ENCODE measurements at places on chromosomes 7 and 10.

DNA sequence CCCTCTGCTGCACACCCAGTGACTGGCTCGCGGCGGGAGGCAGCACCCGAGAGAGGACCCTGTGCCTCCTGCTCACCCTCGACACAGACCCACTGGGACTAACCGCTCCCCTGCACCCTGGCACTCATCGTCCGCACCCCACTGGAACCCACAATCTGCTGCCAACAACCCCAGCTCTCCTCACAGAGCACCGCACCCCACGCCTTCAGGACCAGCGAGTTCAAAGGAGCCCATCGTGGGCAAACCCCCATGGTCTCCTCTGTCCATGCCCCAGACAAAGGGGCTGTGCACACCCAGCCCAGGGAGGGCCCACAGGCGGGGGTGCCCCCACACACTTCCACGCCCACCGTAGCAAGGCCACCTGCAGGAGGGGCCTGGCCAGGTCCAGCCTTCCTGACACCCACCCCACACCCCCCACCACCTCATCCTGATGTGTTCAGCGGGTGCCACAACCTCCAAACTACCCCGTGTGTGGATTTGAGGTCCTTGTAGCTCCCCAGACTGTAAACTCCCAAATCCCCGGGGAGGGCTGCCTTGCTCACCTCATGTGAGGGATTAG lies 14.0 kb downstream of the RASGEF1A start:
- DNase-seq, result no peak

GRCh38 chr10:49040601-49041000 lies 74.7 kb downstream of the VSTM4 start:
- no peak for DNase-seq

- DNase-seq, result no peak
Measured at GRCh38 chr7:1454542-1454941, 4.7 kb downstream of the MICALL2 start.

GRCh38 chr7:30660331-30661255 lies 21.7 kb downstream of the CRHR2 start:
- DNase-seq, result no peak

- no peak for DNase-seq
Measured at GRCh38 chr7:102387064-102387463, 9.1 kb upstream of the PRKRIP1 start.

DNA sequence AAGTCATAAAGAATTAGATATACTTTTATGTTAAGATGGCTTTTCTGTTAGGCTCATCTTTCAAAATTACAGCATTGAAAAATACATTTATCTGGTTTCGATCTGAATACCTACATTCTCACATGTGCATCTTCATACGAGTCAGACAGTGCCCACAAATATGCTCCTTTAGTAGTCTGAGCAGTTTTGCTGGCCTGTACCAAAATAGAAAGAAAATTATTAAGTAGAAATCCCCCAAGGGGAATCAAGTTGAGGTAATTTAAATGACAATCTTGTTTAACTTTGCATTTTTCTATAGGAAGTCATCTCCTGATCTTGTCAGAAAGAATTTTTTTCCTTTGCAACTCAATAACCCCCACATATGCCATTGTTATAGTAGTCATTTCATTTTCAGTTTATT lies 287.4 kb upstream of the SEMA3D start:
- no peak for DNase-seq

DNA sequence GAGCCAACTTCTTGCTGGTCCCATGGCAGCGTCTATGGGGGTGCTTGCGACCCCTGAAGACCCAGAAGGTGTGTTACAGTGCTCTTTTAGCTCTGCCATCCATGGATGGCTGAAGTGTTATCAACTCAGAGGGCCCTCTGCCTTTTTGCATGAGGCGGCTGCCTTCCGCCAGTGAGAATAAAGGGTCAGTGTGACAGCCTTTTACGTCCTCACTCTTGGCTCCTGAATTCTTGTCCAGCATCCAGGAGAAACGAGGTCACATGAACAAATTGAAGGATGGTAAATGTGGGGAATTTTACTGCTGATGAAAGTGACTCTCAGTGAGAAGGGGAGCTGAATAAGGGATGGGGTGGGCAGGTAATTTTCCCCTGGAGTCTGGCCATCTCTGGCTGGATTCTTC lies 24.1 kb downstream of the SSMEM1 start:
- no peak for DNase-seq

- no peak for DNase-seq
Measured at GRCh38 chr7:90958647-90959046, 305.6 kb upstream of the FZD1 start.

GRCh38 chr10:103763374-103764202 lies 91.8 kb downstream of the SH3PXD2A start:
- no peak for DNase-seq

- DNase-seq, result no peak
Measured at GRCh38 chr10:33117230-33117629, 159.2 kb upstream of the ITGB1 start.

DNA sequence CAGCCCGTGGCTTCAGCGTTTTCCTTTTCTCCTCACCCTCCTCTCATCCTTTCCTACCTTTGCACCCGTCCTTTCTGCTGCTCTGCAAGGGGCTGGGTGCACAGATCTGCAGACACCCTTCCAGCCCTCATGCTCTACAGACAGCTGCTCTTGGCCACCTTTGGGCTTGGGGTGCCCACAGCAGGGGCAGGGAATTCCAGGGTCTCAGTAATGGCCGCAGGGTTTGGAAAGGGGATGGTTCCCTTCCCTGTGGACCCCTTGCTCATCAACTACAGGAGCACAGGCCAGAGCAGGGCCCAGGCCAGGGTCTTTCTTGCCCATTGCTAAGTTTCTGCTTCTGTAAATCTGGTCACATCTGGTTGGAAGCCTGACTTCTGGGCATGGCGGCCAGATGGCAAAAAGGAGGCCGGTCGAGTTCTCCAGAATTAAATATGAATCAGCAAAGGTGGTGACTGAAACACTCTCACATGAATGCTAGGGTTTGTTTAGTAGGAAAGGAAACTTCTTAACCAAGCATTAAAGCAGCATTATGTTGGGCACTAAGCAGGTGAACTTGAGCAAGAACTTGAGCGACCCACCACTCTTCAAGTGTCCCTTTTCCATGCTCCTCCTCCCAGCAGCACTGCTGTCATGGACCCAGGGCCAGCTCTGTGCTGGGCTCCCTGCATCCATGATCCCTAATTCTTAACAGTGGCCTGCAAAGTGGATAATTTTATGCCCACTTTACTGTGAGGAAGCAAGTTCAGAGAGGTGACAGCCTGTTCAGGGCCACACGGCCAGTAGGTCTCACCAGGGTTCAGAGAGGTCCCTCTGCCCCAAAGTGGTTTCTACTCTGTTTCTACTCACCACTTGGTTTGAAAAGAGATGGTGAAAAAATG lies 1.5 kb downstream of the ECHDC3 start:
- no peak for DNase-seq

DNA sequence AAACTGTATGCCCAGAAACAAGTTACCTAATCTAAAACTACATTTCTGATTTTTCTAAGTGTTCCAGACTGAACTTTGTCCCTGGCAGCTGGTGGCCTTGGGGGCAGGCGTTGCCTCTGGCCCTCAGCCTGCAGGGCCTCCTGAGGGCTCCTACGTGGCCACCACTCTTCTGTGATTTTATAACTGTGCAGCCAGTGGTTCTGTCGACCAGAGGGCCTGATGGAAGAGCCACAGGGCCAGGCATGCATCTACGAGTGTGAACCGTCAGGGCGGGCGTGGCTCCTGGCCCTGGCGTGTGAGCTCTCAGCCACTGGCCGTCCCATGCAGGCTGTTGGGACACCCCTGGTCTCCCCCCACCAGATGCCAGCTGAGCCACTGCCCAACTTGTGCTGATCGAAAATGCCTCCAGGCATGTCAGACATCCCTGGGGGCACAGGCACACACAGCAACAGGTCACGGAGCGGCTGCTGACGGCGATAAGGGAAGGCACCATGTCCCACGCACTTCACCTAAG lies 173.4 kb downstream of the ZMYND11 start:
- no peak for DNase-seq

DNA sequence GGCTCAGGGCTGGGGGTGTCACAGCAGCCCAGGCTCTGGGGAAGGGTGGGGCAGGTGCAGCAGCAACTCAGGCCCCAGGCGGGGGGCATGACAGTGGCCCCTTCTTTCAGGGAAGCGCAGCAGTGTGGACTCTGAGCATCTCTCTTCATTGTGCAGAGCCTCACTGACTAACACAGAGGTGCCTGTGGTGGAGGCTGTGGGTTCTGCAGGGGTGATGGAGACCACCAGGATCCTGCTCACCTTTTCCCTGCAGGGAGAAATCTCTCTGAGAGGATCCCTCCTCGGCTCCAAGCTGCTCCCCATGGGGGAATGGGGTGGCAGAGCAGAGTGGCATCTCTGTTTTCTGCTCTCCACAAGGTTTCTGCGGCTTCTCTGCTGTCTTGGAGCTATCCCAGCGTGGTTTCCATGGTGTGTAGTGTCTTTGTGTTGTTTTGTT lies 37.8 kb upstream of the SHH start:
- DNase-seq, result no peak

DNA sequence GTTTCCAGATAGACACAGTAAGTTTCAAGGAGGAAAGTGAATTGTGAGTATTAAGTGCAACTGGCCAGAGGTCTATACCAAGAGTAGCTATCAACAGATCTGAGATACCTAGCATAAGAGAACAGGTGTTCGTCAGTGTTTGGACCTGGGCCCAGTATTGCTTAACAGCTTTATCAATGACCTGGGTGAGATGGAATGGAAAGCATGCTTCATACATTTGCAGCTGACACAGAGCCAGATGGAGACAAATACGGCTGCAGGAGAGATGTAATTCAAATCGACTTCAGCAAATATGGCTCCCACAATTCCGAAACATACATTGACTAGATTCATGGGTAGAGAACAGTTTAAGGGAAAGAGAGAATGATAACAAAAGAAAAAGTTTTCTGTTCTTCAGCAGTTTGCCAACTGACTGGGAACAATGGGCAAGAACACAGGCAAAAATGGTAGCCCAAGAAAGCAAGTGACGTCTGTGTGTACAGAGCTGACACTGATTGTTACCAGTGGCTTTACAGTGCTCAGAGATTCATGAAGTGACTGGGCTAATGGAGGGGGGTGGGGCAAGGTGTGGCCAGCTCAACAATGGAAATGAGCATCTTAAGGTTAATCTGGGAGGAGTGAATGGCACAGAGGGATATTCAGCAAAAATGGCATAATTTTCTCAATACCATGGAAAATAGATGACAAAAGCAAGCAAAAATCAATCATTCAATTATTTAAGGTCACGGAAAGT lies 28.0 kb upstream of the COBL start:
- DNase-seq, result no peak

DNA sequence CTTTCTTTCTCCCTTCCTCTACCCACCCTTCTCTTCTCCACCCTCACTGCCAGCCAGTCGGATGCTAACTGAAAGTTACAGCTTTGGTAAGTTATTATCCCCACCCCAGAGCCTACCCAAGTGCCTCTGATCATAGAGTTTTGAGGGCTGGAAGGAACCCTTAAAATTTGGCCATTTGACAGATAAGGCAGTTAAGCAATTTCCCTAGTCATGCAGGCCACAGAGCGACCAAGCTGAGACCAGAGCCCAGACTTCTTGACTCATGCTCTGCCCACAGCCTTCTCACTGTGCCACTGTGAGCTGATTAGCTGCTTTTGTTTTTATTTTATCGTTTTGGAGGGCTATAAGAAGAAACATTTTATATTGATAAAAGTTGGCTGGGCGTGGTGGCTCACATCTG lies 17.2 kb downstream of the SAP25 start:
- DNase-seq, result no peak

DNA sequence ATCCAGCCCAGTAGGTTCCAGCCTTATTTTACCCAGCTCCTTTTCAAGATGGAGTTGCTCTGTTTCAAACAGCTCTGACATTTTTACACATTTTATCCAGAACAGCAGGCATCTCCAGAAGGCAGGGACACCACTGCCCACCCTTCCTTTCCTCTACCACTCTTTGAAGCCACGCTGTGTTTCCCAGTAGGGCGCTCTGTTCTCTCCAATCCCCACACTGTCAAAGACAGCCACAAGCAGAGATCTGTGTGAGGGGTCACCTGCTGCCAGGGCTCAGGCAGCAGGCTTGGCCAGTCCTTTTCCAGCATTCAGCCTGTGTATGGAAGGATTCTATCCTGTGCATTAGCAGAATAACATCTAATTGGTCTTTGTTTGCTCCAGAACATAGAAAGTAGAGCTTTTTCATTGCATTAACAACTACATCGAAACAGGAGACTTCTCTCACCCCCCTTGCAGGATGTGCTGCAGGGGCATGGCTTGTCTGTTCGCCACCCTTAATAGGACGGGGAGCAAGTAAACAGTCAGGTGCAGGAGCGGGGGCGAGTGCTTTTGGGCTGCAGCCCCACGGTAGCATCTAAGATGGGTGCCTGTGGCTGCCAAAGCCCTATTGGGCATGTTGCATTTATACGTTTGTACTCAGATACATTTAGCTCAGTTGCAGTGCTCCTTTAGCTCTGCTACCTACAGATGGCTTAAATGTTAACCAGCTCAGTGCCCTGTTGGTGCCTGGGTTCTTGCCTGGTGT lies 326.1 kb downstream of the GALNT17 start:
- DNase-seq, result no peak

- no peak for DNase-seq
Measured at GRCh38 chr10:95502377-95502776, 58.8 kb downstream of the SORBS1 start.

DNA sequence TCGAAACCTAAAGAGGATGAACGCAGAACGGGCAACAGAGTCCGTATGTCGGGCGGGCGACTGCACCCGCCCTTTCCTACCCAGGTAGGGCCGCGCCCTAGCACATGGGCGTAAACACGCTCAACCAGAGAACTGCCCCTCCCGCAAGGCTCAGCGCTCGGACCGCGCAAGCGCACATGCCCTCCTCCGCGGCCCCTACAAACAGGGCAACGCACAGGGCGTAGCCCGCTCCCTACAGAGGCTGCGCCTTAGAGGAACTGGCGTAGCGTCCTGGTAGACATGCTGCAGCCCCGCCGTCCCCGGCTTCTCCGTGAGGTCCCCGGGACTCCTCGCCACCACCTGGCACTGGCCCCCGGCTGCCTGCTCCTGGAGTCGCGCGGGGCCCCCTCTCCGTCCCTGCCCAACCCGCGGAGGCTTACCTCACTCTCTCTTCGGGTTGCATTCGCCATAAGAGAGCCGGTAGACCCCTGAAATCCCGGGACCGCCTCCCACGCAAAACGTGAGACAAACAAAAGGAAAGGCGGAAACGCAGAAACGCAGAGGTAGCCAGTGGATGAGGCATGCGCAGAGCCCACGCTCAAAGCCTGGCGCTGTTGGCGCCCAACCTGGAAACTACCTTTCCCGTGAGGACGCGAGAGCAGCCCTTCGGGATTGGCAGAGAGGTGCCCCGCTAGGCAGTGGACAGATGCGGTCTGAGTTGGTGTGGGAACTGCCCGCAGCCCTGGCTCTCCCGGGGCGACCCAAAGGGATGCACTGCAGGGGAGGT lies at the start of gene ZNF33B:
ZNF33B (minus strand) TSS at position 516 of the 766 bp plus-strand sequence. CDS start 1,642 bp downstream, outside the sequence.
- peak; percentile 94 for DNase-seq

DNA sequence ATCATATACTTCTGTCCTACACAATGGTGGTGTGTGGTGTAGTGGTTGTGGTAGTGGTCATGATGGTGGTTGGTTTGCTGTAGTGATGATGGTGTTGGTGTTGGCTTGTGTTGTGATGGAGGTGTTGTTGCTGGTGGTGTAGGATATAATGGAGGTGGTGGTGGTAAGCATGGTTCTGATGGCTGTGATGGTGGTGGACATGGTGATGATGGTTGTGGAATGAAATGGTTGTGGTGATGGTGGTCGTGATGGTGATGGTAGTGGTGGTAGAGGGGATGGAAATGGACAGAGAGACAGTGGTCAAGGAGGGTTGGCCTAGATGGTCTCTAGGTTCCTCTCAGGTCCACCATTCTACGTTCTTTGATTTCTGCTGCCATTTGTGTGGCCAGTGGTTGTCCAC lies 44.7 kb downstream of the FAM241B start:
- no peak for DNase-seq

All from stimulated activated CD4-positive, alpha-beta T cell treated with anti-CD3 and anti-CD28 coated beads, Interleukin-2, amount 100 ng/mL, for 24 hours (primary cell).